Stimulated activated CD8-positive, alpha-beta memory T cell treated with anti-CD3 and anti-CD28 coated beads, Interleukin-2, amount 100 ng/mL, for 1 hour (primary cell): ENCODE measurements at places on chromosomes 5 and 9.

- DNase-seq: no peak
These were observed 30.0 kb upstream of the GRIA1 start for GRCh38 chr5:153460421-153460820.

DNA sequence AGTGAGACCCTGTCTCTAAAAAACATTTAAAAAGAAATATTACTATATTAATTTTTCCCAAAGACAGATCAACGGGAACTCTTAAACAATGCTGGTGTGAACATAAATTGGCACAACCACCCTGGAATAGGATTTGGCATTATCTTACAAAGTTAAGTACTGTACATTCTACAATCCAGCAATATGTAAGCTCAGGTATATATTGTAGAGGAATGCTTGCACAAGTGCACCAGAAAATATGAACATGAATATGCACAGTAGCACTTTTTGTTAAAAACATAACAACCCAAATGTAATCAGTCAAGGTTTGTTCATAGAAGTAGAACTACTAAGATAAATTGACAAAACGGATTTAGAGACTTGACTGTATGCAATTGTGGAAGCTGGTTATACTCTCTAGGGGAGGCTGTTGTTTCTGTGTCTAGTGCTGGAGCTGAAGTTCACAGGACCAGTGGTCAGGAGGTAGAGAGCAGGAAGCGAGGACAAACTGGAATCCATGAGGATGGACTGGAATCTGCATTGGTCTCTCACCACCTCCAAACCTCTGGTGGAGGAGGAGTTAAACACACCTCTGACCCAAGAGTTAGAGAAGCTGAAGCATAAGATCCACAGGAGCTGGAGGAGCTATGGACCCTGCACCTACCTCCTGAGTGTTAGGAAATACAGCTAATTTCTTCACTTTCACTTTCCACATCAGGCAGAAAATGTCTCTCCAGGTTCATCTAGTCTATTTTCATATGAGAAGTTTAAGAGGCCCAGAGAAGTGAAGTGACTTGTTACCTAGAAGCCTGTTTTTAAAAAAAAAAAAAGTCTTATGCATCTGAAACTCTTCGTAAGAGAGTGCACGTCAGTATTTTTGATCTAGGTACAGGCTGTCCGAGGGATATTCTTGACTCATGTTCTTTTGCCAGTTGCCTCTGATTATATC is 20.3 kb upstream of the RIC1 start:
- DNase-seq: no peak

DNA sequence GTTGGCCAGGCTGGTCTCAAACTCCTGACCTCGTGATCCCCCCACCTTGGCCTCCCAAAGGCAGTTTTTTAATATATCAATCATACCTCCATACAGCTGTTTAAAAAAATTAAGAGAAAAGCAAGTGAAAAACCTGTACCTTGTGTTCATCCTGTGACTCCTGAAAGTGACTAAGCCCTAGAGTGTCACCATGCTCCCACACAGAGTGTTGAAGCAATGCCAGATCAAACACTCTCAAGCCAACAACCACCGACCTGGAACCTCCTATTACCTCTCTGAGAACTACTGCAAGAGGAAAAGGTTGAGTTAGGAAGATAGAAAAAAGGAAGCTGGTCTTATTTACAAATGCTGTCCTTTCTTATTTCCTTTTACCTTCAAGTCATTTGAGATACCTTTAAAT is 123.5 kb downstream of the RASEF start:
- no peak for DNase-seq

DNA sequence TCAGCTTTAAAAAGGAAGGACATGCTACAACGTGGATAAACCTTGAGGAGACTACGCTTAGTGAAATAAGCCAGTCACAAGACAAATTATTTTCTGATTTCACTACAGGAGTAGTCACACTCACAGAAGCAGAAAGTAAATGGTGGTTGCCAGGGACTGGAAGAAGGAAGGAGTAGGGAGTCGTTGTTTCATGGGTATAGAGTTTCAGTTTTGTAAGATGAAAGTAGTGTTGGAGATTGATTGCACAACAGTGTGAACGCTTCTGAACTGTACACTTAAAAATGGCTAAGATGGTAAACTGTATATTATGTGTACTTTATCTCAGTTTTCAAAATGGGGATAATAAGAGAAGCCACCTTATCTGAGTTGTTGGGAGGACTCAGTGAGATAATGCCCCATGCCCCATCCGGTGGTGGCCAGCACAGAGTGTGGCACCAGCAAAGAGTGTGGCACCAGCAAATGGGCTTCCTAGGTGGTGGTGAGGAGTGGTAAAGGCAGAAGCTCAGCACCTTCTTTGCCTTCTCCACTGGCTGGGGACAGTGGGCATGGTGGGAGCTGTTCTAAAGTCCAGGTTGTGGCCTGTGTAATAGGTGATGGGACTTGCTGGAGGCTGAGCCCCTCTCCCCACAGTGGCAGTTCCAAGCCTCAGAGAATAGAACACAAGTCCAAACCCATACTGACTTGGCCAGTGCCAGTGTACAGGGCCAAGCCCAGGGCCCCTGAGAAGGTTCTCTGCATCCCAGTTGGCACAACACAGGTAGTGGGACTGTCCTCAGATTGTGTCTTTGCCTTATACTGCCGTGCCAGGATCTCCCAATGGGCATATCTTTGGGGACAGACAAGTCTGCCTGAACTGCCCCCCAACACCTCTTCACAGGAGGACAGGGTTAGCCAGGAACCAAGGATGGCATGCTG is 4.4 kb downstream of the SLC22A4 start:
- DNase-seq: no peak

DNA sequence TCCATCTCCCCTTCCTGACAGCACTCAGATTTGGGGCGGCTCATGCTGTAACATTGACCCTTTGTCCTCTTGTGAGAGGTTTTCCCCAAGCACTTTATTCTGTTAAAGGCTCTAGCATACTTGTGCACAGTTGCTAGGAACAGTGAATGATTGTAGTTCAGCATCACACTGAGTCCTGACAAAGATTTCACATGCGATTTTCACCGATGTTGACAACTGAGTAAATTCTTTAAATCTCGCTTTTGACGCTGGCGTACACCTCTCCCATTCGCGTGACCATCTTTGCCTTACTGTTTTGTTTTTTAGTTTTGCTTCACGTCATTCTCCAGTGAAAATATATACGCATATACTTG is 780 bp downstream of the CDC37L1 start:
- no peak for DNase-seq

- no peak for DNase-seq
These were observed 1.4 kb upstream of the TRIO start for GRCh38 chr5:14141764-14142163.
